MCF 10A (cell line): ENCODE measurements at places on chromosomes 5 and 9. TPM values are rescaled to one million over a fixed set of nuclear protein-coding genes. Genes with fewer than 3 reads are reported as not detected.

The ANKH gene
- total RNA-seq, result 51.3 and 65.7 TPM in 2 replicates

The C9orf85 gene
- 19.6 and 23.3 TPM in 2 replicates for total RNA-seq

DNA sequence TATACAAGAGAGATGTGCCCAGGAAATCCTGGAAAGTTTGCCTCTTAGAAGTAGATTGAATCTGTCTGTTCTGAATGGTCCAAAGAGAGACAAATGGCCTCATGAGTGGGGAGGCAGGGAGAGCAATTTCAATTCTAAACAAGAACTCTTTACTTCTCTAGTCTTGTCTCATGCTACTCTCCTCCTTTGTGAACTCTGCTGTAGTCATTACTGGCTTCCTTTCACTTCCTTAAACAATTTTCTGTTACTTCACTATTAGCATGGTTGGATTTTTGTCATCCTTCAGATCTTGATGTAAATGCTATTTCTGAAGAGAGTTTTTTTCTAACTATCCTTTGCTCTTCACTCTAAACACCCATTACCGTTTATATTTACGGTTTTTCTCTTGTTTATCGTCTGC, 54.0 kb upstream of the GRIN3A start:
- no peaks in the 10 kb centered on the region for H3K4me1 ChIP-seq
- H3K4me3 ChIP-seq, result no peak overlapping the region

DNA sequence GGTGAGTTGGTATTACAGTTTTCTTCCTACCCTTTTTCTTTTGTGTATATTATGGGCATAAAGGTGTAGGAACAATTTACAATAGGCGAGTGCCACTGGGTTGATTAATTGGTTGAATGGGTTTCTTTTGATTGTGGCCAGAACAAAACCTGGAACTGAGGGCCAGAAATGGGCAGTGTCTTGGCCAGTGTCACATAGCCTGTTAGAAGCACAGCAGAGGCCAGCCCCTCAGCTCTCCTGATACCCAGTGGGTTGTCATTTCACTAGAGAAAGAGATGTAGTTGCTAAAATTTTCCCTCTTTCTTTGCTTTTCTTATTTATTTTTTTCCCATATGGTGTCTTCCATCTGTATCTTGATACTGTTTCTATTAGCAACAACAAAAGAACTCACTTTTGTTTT, 38.8 kb upstream of the SEMA6A start:
- no peaks in the 10 kb centered on the region for H3K27me3 ChIP-seq
- H3K36me3 ChIP-seq, result no peaks in the 10 kb centered on the region
- no peak overlapping the region for H3K4me3 ChIP-seq

- no peak overlapping the region for H3K27ac ChIP-seq
- DNase-seq, result no peak
- H3K4me3 ChIP-seq, result no peak overlapping the region
- peaks cover 3% of the 10 kb centered on the region for H3K36me3 ChIP-seq
Measured at GRCh38 chr9:6977761-6978160, 220.0 kb downstream of the KDM4C start.

GRCh38 chr5:150490754-150491153, 17.2 kb upstream of the NDST1 start:
- no peaks in the 10 kb centered on the region for H3K27me3 ChIP-seq
- H3K27ac ChIP-seq, result peak overlapping the region; percentile 1
- no peak for DNase-seq
- H3K4me3 ChIP-seq, result no peak overlapping the region
- H3K36me3 ChIP-seq, result peaks cover 20% of the 10 kb centered on the region

DNA sequence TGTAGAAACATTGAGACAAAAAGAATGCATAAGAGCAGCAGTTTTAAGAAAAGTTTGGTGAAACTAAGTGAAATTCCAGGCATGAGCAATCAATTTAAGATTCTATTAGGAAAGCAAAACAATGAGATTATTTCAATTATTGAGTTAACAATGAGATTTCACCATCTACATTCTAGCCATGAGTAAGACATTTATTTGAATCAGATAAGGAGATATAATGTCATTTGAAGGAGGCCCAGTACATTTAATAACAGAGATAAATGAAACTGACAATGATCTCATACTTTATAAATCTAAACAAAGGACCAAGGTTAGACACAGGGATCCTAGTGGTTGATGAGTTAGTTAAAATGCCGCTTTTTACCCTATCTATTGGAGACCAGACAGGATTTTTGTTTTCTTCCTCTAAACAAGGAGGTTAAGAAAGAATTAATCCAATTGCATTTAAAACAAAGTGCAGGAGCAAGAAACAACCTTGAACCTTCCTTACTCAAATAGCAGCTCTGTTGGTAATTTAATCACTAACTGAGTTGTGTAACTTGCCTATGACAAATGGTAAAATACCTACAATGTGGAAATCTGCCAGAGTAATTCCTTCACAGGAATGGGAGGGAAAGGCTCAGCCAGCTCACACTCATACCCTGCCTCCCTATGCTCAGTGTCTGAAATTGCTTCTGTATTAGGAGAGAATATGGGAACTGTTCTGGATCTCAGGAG, 103.5 kb upstream of the NR3C1 start:
- H3K27ac ChIP-seq, result peak overlapping the region; percentile 84
- no peaks in the 10 kb centered on the region for H3K36me3 ChIP-seq
- H3K4me3 ChIP-seq, result peak overlapping the region; percentile 44
- H3K27me3 ChIP-seq, result no peaks in the 10 kb centered on the region

GRCh38 chr5:119583684-119584083, 45.7 kb upstream of the FAM170A start:
- H3K27me3 ChIP-seq, result no peaks in the 10 kb centered on the region
- no peak overlapping the region for H3K27ac ChIP-seq
- DNase-seq, result no peak
- no peaks in the 10 kb centered on the region for H3K4me1 ChIP-seq
- H3K36me3 ChIP-seq, result no peaks in the 10 kb centered on the region

The LRRC19 gene
- not detected in 2 replicates for total RNA-seq

DNA sequence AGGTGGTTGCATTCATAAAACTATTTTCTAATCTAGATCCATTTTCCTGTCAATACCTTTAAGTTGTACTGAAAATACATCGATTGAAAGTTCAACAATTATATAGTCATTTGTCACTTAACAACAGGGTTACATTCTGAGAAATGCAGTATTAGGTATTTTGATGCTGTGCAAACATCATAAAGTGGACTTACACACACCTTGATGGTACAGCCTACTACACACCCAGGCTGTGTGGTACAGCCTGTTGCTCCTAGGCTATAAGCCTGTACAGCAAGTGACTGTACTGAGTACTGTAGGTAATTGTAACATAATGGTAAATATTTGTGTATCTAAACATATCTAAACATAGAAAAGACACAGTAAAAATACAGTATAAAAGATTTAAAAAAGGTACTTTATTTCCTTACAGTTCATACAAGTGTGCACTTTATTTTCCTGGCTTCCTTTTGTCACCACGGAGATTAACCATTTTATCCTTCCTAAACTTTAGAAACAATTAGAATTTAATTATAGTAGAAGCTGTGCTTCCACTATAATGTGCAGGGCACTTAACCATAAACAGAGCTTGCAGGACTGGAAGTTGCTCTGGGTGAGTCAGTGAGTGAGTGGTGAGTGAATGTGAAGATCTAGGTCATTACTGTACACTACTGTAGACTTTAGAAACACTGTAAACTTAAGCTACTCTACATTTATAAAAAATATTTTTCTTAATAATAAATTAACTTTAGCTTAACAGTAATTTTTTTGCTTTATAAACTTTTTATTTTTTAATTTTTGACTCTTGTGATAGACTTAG, 42.9 kb upstream of the MEF2C start:
- no peaks in the 10 kb centered on the region for H3K36me3 ChIP-seq
- H3K4me3 ChIP-seq, result no peak overlapping the region
- DNase-seq, result no peak
- peaks cover 62% of the 10 kb centered on the region for H3K27me3 ChIP-seq
- no peak overlapping the region for H3K27ac ChIP-seq

The ATP6V0E1 gene
- total RNA-seq, result 171 and 243 TPM in 2 replicates

- no peak for DNase-seq
- H3K27ac ChIP-seq, result no peak overlapping the region
- H3K27me3 ChIP-seq, result peaks cover 10% of the 10 kb centered on the region
Measured at GRCh38 chr5:97043511-97043910, 98.9 kb downstream of the LIX1 start.
